ENCODE measurements at places on chromosomes 6 and 20.

DNA sequence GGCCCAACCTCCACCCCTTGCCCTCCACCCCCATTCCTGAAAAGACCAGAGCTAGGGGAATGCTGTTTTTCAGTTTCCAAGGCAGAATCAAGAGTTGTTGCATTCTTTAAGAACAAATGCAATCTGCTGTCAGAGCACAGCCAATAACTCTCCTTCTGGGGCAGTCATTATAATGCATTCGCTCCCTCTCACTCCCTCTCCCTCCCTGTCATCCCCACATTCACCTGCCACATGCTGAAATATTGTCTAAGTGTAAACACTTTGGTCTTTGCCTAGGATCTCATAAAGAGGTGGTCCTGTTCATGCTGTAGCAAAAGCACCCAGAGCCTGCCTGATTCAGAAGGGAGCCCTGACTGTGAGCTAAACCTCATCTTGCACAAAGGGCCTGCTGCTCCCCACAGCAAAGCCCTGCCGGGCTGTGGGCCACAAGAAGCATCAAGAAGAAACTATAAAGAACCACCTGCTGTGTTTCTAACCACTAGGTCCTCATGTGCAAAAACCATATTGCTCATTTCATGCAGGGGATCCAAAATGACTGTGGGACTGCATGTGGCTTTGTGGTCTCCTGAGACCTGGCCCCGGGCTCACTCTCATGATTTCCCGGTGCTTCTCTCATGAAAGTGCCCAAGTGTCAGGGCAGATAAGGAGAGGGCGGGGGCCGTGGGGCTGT, 85.6 kb downstream of the GPR6 start:
- DNase-seq: no peak

- DNase-seq: no peak
Observed at GRCh38 chr6:51330971-51331370, 512.3 kb downstream of the TFAP2B start.

DNA sequence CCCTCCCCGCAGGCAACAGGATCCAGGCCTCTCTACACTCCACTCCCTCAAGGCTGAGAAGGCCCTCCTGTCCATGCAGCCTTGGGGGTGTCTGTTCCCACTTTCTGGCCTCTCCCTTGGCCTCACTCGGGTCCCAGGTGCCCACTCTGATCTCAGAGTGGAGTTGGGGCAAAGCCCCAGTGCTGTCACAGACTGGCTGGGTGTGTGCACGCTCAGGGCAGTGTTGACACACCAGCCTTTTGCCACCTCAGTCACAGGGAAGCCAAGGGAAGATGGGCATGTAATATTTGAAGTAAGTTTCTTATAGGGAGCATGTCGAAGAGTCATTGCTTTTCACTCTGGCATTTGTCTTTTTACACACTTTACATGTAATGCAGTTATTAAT, 44.9 kb downstream of the HLA-DRA start:
- DNase-seq: no peak

DNA sequence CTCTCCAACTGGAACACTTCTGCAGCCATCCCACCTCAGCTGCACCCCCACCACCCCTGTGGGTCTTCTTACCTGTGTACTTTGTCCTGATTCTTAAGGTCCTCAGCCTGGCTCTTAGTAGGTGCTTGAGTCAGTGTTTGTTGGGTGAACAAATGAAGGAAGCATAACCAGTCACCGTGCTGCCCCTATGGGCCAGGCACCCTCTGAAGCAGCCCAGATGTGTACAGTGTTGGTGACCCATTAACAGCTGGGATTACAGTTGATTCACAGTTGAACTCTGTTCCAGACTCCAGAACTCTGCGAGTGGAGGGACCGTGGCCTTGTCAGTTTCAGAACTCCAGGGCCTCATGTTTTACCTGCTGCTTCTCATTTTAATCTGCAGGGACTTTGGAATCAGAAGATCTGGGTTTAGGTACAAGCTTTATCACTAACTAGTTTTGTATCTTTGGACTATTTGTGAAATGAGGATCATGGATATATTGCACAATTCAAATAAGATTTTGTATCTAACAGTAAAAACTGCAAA, 203.8 kb downstream of the TMEM242 start:
- no peak for DNase-seq

DNA sequence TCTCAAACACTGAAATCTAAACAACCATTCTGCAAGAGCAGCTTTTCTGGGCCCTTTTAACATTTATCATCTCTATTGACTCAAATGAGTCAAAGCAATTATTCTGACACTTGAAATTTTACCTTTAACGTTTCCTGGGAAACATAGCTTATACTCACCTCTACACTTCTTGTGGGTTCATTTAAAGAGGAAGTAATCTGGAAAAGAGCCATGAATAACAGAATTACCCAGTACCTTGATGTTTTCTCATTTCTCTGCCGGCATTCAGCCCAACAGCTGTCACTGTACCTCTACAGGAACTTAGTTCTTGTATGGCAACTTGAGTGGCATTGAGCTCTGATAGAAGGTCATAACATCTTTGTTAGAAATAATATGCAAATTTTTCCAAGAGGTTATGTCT, 272.2 kb downstream of the KCNQ5 start:
- DNase-seq: no peak

DNA sequence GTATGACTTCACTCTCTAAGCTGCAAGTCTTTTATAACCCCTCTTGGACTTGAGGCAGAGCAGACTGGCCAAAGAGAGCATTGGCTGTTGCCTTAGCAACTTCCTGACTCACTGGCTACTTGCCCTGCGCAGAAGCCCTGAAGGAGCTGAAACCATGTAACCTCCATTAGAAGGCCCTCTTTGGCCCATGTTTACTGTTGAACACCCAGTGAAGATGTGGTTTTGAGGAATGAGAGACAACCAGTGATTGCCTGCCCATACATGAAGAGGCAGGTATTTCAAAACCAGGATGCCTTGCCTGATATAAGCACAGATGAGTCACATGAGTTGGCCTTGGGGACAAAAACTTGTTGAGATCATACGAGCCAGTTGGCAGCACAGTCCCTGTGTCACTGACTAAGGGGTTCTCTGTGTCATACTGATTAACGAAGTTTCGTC, 182.5 kb downstream of the EDN1 start:
- no peak for DNase-seq

DNA sequence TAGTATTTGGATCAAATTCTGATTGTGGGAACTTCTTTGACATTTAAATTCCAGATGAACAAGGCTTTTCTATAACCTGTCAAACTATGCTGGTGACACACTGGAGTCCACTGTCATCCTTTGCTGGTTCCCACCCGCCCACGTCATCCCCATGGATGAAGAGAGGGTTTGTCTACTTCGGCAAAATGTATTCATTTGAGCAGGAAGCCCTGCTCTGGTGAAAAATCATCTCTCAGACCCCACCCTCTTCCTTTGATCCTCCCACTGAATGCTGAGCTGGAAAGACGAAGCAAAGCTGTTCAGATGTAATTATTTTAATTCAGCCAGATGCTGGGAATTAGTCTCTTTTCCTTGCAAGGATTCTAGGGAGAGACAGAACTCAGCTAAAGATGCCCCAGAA, 50.5 kb downstream of the CPNE5 start:
- DNase-seq: no peak

- no peak for DNase-seq
Observed at GRCh38 chr20:22217712-22218352, 366.5 kb downstream of the FOXA2 start.

- DNase-seq: no peak
Observed at GRCh38 chr6:49543087-49543858, 7.2 kb upstream of the C6orf141 start.

- no peak for DNase-seq
Observed at GRCh38 chr6:146219101-146219500, 190.2 kb downstream of the GRM1 start.

- DNase-seq: no peak
Observed at GRCh38 chr20:21286775-21287174, 16.4 kb upstream of the XRN2 start.

DNA sequence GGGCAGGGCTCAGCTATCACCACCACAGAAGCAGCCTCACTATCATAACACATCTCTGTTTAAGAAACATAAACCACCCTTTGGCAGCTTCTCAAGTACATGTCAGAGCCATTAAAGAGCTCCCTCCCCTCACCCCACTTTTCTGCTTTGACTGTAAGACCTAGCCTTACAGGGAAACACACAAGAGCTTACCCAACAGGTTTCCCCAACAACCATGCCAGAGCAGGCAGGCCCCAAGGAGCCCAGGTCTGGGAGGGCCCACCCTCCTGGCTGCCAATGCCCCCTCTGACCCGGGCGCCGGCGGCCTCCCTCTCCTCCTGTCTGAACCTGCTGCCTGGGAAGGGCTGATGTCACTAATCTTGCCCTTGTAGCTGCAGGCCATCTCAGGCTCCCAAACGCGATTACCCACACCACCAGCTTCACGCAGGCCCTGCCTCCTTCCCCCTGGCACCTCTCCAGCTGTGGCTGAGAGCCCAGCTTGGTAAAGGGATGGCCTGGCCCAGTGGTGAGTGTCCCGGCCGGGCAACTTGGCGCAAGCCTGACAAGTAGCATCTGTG, 402.0 kb downstream of the MAFB start:
- peak; percentile 8 for DNase-seq

GRCh38 chr6:64280569-64280968, 645.0 kb downstream of the PHF3 start:
- peak; percentile 1 for DNase-seq

DNA sequence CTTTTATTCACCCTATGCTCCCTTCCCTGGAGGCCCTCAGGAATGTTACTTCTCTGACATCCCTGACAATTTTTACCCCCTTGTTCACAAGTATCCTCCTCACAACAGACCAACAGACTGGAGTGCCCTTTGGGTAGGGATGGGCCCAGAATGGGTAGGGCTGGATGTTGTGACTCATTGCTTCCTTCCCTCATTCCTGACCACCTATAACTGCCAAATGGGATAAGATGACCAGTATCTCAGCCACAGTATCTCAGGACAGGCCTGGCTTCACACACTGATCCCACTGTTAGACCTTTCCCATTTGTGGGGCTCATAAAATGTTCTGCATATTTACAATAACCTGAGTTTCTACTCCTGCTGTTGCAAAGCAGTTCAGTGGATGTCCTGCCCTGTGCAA, 223.0 kb upstream of the LRFN2 start:
- no peak for DNase-seq

DNA sequence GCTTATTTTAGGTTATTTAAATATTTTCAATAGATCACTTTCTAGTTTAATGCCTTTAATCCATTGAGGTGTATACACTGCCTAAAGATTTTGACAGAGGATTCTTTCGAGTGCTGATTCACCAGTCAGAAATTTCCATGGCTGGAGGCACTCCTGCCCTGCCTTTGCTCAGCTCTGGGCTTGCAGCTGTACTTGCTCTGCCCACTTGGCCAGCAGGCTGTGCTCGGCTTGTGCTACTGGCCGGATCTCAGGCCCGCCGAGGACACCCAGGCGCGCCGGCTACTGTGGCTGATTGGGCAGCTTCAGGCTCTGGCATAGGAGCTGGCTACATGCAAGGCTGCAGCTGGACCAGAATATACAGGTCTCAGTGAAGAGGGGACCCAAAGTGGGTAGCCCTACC, 675.1 kb upstream of the MMS22L start:
- DNase-seq: peak; percentile 4

DNA sequence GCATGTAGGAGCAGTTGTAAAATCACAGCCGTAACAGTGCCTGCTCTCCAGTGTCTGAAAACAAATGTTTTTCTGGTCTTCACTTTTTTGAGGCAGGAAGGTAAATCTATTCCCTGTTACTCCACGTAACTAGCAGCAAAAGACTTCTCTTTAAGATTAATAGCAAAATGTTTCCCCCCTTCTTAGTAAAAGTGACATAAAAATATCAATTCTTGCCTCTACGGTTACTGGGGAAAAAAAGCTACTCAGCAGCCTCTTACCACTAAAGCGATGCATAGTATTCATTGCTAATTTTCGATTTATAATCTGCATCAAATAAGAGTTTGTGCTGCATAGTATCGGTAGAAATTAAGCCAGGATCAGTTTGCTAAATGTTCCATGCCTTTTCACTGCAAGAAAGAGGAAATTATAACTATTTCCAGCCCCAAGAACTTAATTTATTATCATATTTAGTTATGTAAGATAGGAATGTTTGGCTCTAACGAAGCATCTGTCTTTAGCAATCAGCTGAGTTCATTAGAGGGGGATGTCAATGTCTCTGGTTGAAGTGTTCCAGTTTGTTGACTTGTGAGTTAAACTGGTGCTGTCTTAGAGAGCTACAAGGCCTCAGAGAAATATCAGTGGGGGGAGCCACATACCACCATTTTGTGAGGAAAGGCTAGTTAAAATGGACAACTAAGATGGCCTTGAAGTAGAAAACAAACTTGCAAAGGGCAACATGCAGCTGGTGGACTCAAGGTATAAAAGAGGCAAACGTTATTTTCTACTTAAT, 617 bp upstream of the TSPYL1 start:
- no peak for DNase-seq

- no peak for DNase-seq
Observed at GRCh38 chr6:127328043-127328609, 15.3 kb downstream of the ECHDC1 start.

GRCh38 chr6:16514249-16514648, 247.0 kb downstream of the ATXN1 start:
- DNase-seq: no peak

GRCh38 chr6:34771727-34772126, 14.4 kb downstream of the SNRPC start:
- DNase-seq: no peak

GRCh38 chr20:24153101-24154040, 164.8 kb upstream of the GGTLC1 start:
- no peak for DNase-seq

DNA sequence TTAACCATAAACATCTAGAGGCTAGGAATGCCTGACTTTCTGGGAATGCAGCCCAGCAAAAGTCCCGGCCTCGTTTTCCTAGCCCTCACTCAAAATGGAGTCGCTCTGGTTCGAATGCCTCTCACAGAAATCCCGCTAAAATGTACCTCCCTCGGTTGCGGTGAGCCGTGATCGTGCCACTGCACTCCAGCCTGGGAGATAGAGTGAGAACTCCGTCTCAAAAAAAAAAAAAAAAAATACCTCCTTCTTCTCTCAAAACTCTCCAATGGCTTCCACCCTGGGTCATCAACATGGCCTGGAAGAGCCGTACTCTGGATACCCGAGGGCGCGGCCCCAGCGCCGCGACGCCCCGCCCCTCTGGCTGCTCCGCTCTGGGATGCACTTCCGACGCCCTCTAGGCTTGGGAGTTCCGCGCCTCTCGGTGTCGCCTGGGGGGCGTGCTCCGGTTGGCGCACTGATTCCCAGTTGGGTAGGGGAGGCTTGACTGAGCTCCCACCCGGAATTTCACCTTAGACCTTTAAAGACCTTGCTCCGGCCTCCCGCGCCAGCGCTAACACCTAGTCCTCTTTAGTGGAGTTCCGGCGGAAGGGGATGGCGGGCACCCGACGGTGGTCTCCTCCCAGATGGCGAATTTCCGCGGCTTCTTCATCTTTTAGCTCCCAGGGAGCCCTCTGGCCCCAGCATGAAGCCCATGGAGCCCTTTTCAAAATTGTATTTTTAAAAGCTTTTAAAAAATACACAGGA, 12.3 kb downstream of the HMGN4 start:
- peak; percentile 27 for DNase-seq

GRCh38 chr6:27293436-27294098, 18.5 kb downstream of the POM121L2 start:
- no peak for DNase-seq

- DNase-seq: no peak
Observed at GRCh38 chr6:150331344-150331743, 37.5 kb upstream of the IYD start.

All from caudate nucleus (tissue), 63 donors.